RWPE2 (cell line): ENCODE measurements at places on chromosomes 11 and 22.

GRCh38 chr11:58493676-58494075 lies 14.2 kb downstream of the OR5B21 start:
- DNase-seq = no peak

DNA sequence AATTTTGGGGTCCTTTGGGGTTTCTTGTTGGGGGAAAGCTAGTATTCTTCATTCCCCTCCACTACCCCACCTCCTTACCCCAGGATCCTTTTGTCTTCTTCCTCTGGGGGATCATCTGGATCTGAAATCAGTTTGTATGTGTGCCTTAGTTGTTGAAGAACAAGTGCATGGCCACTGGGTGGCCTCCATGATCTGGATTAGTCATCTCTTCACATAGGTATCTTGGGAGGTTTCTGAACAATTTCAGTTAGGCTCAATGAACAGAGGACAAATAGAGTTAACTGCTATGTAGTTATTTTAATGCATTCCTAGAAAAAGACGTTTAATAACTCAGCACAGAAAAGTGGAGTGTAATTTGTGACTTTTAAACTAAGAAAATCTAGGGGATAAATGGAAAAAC lies 7.1 kb upstream of the VWA5A start:
- no peak for DNase-seq

- no peak for DNase-seq
Observed at GRCh38 chr11:128965485-128965884, 22.8 kb upstream of the TP53AIP1 start.

GRCh38 chr11:19735909-19736498 lies 23.4 kb downstream of the NAV2 start:
- no peak for DNase-seq

- DNase-seq = no peak
Observed at GRCh38 chr11:111565114-111565720, 24.7 kb downstream of the LAYN start.

DNA sequence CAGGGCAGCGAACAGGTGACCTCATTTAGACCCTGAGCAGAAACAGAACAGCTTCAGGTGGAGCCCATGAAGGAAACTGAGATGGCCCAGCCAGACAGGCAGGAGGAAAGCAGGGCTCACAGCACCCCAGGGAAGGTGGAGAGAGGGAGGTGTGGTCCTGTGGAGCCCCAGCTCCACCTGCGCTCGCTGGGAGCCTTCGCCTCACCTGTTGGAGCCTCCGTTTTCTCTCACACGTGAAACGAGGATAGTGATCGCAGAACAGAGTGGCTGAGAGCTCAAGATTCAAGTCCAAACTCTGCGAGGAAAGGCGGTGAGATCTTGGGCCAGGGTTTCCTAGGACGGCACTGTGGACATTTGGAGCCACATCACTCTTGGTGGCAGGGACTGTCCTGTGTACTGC lies 8.6 kb upstream of the CERK start:
- no peak for DNase-seq

GRCh38 chr11:116813781-116814471 lies 9.2 kb downstream of the APOA4 start:
- no peak for DNase-seq

- DNase-seq = peak; percentile 27
Observed at GRCh38 chr11:17736930-17737817, 2.6 kb downstream of the KCNC1 start.

- no peak for DNase-seq
Observed at GRCh38 chr22:31247726-31248125, 35.6 kb downstream of the LIMK2 start.

GRCh38 chr22:50115693-50116092 lies 25.9 kb downstream of the MOV10L1 start:
- no peak for DNase-seq

- no peak for DNase-seq
Observed at GRCh38 chr11:113201054-113201818, 113.1 kb upstream of the TTC12 start.

GRCh38 chr11:44863231-44863630 lies 87.5 kb downstream of the TP53I11 start:
- DNase-seq = no peak

DNA sequence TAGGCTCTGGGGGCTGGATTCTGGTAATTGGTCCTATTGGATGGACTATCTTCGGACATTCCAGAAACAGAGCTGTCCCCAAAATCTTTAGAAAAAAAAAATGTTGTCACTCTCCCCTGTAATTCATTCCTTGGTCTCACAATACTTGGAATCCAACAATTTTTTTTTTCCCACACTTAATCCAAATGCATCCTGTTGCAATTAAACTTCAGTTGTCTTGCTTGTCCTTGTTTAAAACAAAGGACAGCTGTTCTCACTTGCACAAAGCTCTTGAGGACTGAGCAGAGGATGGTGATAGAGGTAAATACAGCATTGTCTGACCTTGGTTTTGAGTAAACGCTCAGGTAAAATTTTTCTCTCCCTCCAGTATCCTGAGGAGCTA lies 75.3 kb downstream of the SC5D start:
- no peak for DNase-seq

- no peak for DNase-seq
Observed at GRCh38 chr11:64605244-64605560, 14.2 kb downstream of the SLC22A12 start.

DNA sequence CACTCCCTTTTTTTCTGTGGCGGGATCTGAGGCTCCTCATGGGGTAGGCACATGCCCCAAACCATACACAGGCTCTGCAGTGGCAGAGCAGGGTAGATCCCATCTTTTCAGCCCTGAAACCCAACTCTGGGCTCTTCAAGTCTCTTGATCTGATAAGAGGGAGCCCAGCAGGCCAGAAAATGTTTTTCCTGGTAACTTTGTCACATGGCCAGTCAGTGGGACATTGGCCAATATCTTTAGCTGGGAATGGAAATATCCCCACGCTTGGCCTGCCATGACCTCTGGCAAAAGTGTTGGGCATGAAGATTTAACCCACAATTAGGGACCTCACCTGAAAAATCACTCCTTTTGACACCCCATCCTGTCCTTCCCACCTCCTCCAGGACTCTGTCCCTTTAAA lies 8.1 kb downstream of the INPP5J start:
- DNase-seq = no peak

- no peak for DNase-seq
Observed at GRCh38 chr22:47084226-47084625, 321.8 kb downstream of the TBC1D22A start.

- DNase-seq = no peak
Observed at GRCh38 chr22:35354068-35354467, 26.8 kb upstream of the HMOX1 start.

- no peak for DNase-seq
Observed at GRCh38 chr11:44532809-44533208, 32.7 kb upstream of the CD82 start.

- DNase-seq = no peak
Observed at GRCh38 chr11:91470656-91471055, 754.0 kb upstream of the FAT3 start.

- no peak for DNase-seq
Observed at GRCh38 chr22:41915035-41915785, at the start of gene SHISA8. TSS of gene SHISA8 (minus strand) at chr22:41915074. CDS start at chr22:41914667, 407 bp downstream.

DNA sequence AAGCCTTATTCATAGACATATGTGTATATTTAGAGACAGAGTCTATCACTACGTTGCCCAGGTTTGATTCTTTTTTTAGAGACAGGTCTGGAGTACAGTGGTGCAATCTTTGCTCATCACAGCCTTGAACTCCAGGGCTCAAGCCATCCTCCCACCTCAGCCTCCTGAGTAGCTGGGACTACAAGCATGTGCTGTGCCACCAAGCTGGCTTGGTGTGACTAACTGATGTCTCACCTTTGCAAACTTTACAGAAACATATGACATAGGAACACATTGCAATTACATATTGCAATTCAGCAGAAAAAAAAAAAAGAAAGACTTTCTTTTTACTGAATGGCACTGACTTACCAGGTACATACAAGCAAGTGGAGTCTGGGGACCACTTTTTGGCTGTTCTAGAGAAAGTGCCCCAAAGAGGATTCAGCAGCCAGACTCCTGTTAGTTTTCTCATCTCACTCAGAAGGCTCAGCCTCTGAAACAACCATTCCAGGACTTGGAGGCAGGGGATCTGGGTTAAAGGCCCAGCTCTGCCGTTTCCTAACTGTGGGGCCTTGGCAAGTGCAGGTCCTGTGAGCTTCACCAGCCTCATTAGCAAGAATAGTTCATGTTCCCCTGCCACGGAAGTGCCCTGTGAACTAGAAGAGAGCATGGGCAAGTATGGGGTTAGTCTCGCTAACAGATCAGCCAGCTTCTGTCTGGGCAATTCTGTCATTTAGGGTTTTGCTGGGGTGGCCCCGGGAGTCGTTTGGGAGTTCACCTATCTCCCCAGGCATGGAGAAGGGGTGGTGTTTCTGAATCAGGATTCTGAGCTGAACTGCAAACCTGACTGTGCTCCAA lies 11.3 kb upstream of the NFAM1 start:
- DNase-seq = no peak

DNA sequence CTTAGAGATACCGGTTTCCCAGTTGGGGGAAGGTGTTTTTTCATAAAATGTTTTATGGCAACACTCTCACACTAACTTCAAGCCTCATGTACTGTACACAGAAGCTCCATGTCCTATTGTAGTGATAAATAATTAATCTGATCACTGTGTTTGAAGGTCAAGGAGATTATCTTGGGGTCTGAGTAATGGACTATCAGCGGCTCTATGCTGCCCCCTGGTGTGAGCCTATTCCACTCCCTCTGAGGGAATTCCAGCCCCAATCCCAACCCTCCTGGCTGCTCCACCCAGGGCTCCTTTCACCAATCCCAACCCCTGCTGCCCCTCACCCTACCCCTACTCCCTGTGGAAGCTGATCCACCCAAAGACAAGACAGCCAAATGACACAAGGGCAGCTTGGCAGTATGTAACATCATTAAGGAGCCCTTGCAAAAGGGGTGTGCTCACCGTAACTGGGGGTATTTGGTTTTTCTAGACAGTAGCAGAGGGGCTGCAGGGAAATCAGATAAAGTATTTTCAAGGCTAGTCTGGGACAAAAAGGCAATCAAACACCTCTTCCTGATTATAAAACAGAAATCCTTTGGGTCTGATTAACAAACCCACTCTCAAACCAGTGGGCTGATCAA lies 22.3 kb downstream of the HPS4 start:
- no peak for DNase-seq

- DNase-seq = no peak
Observed at GRCh38 chr11:79152511-79152910, 288.3 kb downstream of the TENM4 start.

GRCh38 chr11:101341578-101341977 lies 212.0 kb upstream of the PGR start:
- no peak for DNase-seq

DNA sequence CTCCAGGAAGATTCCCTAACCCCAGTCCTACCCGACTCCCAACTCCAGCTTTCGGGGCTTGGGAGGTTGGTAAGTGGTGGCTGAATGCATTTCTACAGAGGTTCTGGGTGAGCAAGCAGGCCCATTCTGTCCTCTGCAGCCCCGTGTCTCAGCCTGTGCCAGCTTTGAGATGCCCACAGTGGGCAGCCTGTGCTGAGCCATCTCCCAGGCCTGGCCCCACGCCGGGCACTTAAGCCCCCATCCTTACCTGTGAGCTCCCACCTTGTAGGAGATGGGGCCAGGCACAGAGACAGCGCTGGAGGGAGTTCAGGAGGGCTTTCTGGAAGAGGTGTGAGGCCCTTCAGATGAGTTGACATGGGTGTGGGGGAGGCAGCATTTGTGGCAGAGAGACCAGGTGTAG lies 54.5 kb downstream of the ANO1 start:
- no peak for DNase-seq

DNA sequence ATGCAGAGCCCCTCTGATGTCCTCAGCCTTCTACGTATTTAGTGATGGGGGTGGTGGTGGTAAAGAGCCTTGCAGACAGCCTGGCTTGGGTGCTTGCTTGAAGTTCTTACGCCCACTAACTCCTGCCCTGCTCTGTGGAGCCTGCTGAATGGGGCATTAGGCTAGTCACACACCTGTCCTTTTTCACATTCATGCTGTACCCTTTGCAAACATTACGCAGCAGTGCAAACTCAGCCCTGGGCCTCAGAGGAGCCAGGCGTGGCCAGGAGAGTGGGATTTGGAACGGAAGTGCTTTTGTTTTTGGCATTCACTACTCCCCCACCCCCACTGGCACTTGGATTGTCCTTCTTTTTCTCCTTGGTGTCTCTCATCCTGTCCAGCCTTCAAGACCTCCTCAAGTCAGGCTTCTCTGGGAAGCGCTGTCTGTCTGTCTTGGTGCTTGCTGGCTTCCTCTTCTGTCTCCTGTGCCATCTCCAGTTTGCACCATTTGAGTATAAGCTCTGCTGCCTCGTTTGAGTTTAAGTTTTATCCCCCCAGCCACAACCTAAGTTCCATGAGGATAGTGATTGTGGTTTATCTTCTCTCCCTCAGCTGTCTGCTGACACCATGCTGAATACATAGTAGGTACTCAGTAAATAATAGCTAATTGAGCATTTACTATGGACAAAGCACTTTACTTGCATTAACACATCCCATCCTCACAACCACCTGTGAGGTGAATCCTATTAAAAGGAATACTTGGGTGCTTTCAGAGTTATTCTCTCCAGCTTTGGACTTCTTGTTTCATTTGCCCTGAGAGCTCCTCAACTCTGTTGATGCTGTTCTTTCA lies 26.7 kb downstream of the ZBTB16 start:
- no peak for DNase-seq

DNA sequence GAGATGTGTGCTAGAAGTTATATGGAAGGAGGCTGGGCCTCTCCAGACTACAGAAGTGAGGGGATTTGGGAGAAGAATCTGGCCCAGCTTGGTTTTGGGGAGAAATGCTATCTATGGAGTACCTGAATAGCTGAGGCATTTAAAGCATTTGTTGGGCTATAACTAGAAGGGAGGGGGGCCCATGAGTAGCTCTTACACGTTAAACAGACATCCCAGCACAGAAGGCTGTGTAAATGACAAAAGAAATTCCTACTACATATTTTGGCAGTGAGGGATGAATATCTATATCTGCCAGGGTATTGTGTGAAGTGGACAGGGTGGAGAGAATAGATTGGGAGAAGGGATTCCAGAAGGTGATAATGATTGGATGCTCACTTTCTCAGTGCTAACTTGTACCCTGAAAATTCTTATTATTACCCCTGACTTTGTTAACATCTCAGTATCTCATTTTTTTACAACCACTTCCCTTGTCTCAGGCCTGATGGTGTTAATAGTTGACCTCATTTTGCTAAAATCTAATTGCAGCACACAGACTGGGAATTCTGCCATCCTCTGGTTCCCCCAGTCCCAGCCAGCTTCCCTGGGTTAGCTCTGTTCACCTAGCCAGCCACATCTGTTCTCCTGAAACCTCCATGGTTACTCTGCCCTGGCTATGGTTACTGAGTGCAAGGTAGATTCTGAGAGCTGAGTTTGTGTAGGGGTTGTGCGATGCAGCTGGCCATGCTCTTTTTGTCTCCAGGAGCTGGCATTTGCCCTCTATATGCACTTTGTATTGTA lies 28.8 kb upstream of the RRM1 start:
- DNase-seq = no peak
